ENCODE measurements at places on chromosomes 12 and 14.

DNA sequence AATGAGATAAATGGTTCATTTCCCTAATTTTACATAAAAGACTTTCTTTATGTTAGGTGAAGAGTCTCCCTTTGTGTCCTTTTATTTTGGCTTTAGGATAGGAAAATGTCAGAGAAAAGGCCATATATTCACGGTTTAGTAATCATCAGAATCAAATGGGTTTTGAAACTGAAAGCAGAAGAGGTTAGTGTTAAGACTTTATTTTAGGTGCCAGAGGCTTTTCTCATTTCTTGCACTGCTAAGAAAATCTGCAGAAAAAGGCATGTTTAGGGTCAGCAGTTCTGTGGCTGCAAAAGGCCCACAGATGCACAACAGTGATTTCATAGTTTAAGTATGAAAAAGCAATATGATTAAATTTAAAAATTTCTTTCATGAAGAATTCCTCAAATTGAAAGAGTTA is 80.4 kb upstream of the SINHCAF start:
- no peak for DNase-seq

DNA sequence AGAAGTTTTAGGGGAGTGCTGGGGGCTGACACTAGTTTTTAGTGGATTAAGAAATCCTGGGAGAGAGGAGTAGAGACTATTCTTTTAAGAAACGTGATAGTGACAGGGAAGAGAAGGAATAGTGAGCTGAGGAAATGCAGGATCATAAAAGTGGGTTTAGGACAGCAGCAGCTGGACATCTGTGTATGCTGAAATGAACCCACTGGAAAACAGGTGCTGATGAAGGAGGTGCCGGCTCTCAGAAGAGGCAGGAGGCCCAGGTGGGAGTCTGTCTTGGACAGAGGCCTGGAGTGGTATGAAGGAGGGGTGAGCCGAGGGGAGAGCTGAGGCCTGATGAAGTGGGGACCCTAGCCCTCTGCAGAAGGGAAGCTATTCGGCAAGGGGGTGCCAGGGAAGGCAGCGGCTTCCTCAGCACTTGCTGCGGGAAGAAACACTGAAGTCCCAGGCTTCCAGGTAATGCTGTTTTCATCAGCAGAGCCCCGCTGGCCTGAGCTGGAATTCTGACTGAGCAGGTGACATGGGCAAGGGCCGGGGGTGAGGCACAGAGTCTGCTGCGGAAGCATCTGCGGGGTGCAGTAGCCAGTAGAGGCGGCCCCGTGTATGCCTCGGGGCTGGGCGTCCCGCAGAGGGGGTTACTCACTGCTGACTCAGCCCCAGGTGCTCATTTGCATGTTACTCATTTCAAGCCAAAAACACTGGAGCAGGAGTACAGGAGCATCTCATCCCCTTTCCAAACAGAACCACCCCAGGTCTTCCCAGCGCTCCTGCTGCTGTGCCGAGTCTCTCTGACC is 89.7 kb downstream of the TMCC3 start:
- no peak for DNase-seq

- DNase-seq = no peak
Measured at GRCh38 chr12:124762791-124763593, 100.7 kb downstream of the SCARB1 start.

GRCh38 chr12:96212456-96213375 is 18.5 kb downstream of the ELK3 start:
- no peak for DNase-seq

DNA sequence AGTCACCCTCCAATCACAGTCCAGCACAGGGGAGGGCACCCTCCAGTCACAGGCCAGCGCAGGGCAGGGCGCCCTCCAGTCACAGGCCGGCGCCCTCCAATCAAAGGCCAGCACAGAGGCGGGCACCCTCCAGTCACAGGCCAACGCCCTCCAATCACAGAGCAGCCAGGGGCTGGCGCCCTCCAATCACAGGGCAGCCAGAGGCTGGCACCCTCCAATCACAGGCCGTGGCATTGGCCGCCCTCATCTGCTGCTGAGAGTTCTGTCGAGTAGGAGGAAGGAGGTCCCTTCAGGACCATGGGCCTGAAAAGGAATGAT is 26.6 kb downstream of the DDX51 start:
- no peak for DNase-seq
